Activated CD4-positive, alpha-beta memory T cell treated with anti-CD3 and anti-CD28 coated beads, Interleukin-2, amount 10 ng/mL, durations not matched to agents 7 days and 5 days (primary cell): ENCODE measurements at places on chromosomes 16 and 17.
A peak's percentile ranks its signal among the peaks of the same experiment; 100 is the strongest.

DNA sequence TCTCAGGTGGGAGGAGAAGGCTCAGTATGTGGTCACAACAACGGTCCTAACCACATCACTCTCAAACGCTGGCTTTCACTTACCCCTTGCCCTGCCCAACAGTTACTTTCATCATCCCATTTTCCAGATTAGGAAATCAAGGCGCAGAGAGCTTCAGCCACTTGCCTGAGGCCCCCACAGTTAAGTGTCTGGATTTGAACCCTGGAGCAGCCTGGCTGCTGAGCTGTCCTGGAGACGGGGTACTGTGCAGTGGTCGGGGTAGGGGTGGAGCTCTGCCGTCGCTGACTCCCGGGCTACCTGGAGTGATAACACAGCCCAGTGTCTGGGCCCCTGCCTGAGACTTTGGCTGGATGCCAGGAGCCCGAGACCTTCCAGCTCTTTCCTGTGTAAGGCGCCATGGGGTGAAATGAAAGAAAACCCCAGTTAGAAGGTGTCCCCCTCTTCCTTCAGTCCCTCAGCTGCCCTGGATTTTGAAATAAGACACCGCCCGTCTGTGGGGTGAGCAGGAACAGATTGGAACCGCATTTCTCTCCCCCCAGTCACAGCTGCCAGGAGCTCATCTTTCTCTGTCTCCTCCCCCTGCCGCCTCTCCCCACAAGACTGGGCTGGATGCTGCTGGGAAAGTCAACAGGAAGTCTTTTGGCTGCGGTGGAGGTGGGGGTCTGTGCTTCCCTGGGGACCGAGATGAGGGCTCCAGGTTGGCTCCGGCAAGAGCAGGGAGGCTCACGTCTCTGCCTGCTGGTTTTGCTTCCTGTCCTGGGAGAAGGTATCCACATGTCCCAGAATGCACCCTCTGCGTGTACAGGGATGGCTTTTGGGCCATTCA, 280.2 kb downstream of the SEC14L1 start:
- DNase-seq, result peak; percentile 38

DNA sequence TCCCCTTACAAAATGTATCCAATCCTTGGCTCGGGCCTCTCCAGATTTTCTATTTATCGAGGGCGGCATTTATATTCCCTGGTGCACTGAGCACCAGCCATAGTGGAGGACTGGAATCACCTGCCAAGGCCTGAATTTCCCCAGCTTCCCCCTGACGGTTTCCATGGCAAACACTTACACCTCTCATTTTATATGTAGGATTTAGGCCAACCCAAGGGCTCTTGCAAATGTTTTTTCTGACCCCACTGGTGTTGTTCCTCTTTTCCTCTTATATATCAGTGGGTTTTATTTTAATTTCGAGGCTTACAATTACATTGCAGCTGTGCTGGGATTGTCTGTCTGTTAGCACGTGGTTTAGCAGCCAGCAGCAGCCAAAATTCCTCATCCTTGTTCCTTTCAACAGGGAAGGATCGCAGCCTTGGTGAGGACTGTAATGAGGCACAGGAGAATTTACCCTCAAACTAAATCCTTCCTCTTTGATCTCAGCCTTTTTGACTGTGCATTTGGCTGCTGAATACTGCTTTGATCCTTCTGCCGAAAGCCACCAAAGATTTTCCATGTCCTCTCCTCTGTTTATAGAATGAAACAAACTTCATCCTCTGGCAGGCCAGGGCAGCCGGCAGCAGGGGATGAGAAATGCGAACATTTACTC, 26.5 kb upstream of the CES5A start:
- DNase-seq, result no peak

GRCh38 chr17:29575511-29576213, 7.2 kb downstream of the TP53I13 start:
- no peak for DNase-seq

- no peak for DNase-seq
These were observed 1.1 kb downstream of the DCUN1D3 start for GRCh38 chr16:20899071-20899470.

DNA sequence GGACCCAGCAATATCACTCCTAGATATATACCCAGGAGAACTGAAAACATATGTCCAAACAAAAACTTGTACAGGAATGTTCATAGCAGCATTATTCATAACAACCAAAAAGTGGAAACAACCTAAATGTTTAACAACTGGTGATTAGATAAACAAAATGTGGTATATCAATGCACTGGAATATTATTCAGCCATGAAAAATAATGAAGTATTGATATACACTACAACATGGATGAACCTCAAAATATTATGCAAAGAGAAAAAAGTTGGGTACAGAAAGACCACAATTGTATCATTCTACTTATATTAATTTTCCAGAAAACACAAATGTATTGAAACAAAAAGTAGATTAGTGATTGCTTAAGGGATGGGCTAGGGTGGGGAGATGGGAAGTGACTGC, 498.6 kb downstream of the GRIN2A start:
- no peak for DNase-seq

DNA sequence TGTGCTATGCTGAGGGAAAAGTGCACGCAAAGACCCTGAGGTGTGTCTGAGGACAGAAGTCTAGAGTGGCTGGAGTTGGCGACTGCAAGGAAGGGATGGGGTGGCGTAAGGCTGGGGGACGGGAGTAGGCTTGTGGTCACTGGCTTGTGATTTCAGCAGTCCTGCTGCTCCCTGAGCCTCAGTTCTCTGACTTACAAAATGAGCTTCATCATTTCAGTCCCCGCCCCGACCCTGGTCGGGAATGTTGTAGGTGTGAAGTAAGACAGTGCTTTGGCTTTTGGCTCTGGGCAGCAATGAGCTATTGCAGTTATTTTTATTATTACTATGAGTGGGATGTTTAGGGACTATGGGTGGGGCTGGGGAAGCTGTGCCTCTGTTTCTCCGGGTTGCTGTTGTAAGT, 8.6 kb downstream of the ADGRG1 start:
- no peak for DNase-seq

- peak; percentile 44 for DNase-seq
These were observed 855 bp downstream of the TUFM start for GRCh38 chr16:28845293-28845692.

DNA sequence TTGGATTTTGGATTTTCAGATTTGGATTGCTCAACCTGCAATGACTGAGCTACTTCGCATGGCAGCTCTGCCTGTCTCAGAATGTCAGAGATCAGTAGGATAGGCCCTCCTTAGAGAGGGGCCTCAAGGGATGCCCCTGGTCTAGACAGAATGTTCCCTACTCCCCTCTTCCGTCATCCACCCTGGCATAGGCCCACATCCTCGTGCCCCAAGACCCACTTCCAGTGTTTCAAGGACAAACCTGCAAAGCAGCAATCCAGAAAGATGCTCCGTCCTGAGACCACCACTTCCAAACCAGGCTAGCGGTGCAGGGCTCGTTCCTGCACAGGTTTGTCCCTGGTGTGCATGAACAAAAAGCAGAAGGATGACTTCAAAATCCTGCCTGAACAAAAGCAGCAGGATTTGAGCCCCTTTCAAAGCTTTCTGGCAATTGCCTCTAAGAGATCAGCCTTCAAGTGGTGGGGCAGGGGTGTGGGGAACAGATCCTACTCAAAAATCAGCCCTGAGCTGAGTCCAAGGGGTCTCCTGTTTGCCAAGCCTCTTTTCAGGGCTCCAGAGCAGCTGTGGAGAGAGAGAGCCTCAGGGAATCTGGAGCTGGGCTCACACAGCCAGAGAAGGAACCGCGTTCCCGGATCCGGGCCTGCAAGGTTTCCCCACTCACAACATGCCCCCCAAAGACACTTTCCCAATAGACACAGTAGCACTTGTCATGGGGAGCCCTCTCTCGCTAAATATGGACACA, 121.1 kb downstream of the SOCS1 start:
- DNase-seq, result no peak
